H1 (cell line): ENCODE measurements at places on chromosomes 3 and 15.

GRCh38 chr3:79032686-79033318, 735.0 kb downstream of the ROBO1 start:
- no peak for DNase-seq
- no peaks in the 10 kb centered on the region for H3K27me3 ChIP-seq
- no peak overlapping the region for H3K4me3 ChIP-seq
- no peaks in the 10 kb centered on the region for H3K36me3 ChIP-seq
- H3K4me1 ChIP-seq: no peaks in the 10 kb centered on the region
- H3K27ac ChIP-seq: no peak overlapping the region

- H3K36me3 ChIP-seq: no peaks in the 10 kb centered on the region
- no peaks in the 10 kb centered on the region for H3K4me1 ChIP-seq
Observed at GRCh38 chr3:40719660-40720287, 195.0 kb downstream of the ZNF621 start.

- peak overlapping the region; percentile 99; the same call in 1 of the 2 replicates for H3K27ac ChIP-seq
- no peak for DNase-seq
- H3K4me3 ChIP-seq: peak overlapping the region; percentile 74
- H3K36me3 ChIP-seq: no peaks in the 10 kb centered on the region
- peaks cover 20% of the 10 kb centered on the region for H3K4me1 ChIP-seq
Observed at GRCh38 chr3:38455639-38456430, 2.1 kb downstream of the ACVR2B start.

GRCh38 chr3:79521221-79521848, 246.5 kb downstream of the ROBO1 start:
- H3K4me3 ChIP-seq: no peak overlapping the region

DNA sequence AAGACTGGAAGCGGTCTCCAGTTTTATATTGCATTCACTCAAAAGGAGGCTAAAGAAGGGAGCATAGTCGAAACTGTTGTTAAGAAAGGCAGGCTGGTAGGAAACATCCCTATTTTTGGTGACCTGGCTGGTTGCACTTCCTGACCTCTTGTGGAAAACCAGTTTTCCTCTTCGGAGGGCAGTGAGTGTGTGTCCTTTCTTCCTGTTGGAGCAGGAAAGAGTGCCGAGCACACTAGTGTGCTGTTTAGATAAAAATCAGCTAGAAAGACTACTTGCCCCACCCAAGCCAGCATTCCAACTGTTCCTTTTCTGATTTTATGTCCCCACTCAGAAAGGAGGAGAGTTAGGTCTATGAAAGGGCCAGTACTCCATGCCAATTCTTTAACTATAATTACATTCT, 65.1 kb upstream of the CCR4 start:
- H3K4me3 ChIP-seq: no peak overlapping the region
- no peak for DNase-seq

DNA sequence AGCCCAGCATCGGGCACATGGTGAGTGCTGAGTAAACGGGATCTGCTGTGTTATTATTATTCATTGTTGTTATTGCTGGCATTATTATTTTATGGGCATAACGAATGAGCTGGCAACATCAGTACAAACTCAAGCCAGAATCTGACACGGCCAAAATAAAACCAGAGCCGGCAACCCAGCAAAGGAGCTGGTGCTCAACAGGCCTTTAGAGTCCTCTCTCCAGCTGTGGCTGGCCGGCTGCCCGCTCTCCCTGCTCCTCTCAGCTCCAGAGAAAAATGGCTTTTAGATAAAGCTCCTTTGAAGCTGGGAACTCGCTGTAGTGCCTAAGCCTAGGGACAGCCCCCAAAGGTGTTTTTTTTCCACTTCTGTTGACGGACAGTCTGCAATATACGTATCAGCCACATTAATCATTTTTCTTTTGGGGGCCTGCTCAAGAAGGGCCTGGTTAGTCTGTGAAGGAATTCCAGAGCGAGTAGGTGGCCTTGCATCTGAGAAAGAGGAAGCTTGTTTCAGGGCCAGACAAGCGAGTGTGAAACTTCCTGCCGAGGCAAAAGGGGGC, 193.9 kb upstream of the UBE2E1 start:
- H3K4me1 ChIP-seq: no peaks in the 10 kb centered on the region
- H3K27ac ChIP-seq: no peak overlapping the region
- DNase-seq: no peak
- H3K27me3 ChIP-seq: no peaks in the 10 kb centered on the region
- no peak overlapping the region for H3K4me3 ChIP-seq

GRCh38 chr3:11096266-11097139, 57.8 kb upstream of the HRH1 start:
- H3K27ac ChIP-seq: no peak overlapping the region
- H3K4me3 ChIP-seq: peak overlapping the region; percentile 7; the same call in 1 of the 2 replicates
- DNase-seq: peak; percentile 55
- H3K27me3 ChIP-seq: peaks cover 3% of the 10 kb centered on the region; the same call in 1 of the 2 replicates

DNA sequence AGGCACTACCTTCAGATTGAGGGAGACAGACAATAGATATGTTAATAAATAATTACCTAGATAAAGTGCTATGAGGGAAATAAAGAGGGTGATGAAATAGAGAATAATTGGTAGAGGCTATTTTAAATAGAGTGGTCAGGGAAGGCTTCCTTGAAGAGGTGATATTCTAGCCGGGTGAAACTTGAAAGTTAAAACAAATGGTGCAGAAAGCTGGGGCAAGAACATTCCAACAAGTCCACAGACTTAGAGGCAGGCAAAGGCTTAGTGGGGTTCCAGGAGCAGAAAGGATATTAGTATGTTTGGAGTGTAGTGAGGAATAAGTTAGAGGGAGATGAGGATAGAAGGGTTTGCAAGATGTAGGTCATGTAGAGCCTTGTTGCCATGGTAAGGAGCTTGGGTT, 10.1 kb downstream of the HACD3 start:
- no peaks in the 10 kb centered on the region for H3K36me3 ChIP-seq
- no peak overlapping the region for H3K27ac ChIP-seq
- H3K4me3 ChIP-seq: no peak overlapping the region
- H3K4me1 ChIP-seq: no peaks in the 10 kb centered on the region
- no peaks in the 10 kb centered on the region for H3K27me3 ChIP-seq
- DNase-seq: no peak

- H3K27me3 ChIP-seq: no peaks in the 10 kb centered on the region
- peaks cover 5% of the 10 kb centered on the region for H3K4me1 ChIP-seq
- no peak for DNase-seq
- H3K27ac ChIP-seq: no peak overlapping the region
- no peaks in the 10 kb centered on the region for H3K36me3 ChIP-seq
Observed at GRCh38 chr3:44903751-44904150, 29.3 kb downstream of the TGM4 start.

DNA sequence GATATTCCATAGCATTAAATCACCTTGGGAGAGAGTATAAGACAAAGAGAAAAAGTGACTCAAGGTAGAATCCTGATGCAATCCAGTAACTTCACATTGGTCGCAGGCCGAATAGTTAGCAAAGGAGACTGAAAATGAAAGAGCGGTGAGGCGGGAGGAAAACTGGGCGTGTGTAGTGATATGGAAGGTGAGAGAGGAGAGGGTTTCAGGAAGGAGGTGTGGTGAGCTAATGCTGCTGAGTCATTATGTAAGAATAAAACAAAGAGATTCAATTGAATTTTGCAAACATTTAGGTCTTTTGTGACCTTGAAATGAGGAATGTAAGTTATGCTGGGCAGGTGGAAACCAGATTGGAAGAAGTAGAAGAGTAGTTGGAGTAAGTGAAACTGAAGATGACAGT, 235.3 kb downstream of the C3orf38 start:
- no peaks in the 10 kb centered on the region for H3K27me3 ChIP-seq
- H3K4me1 ChIP-seq: no peaks in the 10 kb centered on the region; the same call in 1 of the 2 replicates
- H3K4me3 ChIP-seq: no peak overlapping the region
- no peak for DNase-seq

DNA sequence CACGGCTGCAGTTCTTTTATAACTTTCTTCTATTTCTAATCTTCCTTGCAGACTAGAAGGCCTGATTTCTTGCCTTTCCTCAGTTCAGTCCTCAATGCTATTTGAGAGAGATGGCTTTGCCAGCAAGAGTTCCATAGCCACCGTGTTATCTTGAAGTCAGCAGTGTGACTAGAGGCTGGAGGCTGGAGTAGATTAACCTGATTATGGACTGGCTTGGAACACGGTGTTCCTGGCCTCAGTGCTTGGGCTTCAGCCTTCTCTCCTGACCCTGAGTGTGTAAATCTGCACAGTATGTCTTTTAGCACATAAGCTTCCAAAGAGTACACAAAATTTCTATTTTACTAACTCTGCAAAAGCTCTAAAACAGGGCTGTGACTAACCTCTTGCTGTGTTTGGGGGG, 61.4 kb downstream of the CCDC54 start:
- no peaks in the 10 kb centered on the region for H3K27me3 ChIP-seq
- no peak overlapping the region for H3K27ac ChIP-seq
- H3K4me1 ChIP-seq: no peaks in the 10 kb centered on the region

- 0 out of 2 replicates have a peak, but pooled peaks cover 5% of the 10 kb centered on the region for H3K27me3 ChIP-seq
- peak; percentile 63 for DNase-seq
- no peaks in the 10 kb centered on the region for H3K4me1 ChIP-seq
- H3K27ac ChIP-seq: no peak overlapping the region
- no peaks in the 10 kb centered on the region for H3K36me3 ChIP-seq
Observed at GRCh38 chr3:10738688-10739372, 77.2 kb upstream of the SLC6A11 start.

DNA sequence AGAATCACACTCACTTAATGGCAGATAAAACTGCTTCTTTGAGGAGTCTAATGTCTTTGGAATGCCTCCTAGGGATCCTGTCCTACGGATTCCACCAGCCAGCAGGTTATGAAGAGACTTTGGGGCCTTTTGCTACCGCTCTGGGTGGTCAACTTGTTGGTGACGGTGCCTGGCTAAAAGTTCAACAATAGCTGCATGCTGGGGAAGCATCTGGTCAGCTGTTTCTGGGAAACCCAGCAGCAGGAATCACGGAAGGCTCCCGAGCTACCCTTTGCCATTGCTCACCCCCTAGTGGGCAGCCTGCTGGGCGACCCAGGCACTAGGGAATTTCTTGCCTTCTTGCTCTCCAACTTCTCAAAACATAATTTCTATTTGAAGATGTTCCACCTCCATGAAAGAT, 263.3 kb downstream of the NEK10 start:
- no peaks in the 10 kb centered on the region for H3K36me3 ChIP-seq
- H3K27me3 ChIP-seq: no peaks in the 10 kb centered on the region
- H3K27ac ChIP-seq: no peak overlapping the region
- DNase-seq: peak; percentile 54
- H3K4me3 ChIP-seq: no peak overlapping the region

GRCh38 chr3:27630885-27631284, 91.2 kb downstream of the EOMES start:
- H3K4me1 ChIP-seq: no peaks in the 10 kb centered on the region
- no peak for DNase-seq
- H3K27me3 ChIP-seq: no peaks in the 10 kb centered on the region
- no peak overlapping the region for H3K27ac ChIP-seq

GRCh38 chr3:161093895-161094294, 11.3 kb downstream of the B3GALNT1 start:
- no peak for DNase-seq
- H3K4me1 ChIP-seq: no peaks in the 10 kb centered on the region
- no peak overlapping the region for H3K4me3 ChIP-seq
- H3K27ac ChIP-seq: no peak overlapping the region
- no peaks in the 10 kb centered on the region for H3K36me3 ChIP-seq

DNA sequence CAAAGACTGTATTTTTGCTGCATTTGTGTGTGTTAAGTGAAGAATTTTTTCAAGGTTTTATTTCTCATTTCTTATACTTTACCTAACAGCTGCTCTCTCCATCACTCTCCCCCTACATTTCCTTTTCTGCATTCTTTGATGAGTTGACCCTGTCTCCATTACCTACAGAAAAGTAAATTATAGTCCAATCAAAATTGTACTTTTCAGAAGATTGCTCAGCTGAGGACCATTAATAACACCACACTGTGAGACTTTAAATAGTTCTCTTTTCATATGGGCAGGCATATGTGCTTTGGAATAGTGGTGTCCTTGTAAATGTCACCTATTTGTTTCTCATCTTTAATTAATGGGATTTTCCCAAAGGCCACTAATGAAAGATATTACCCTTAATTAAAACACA, 234.7 kb upstream of the GPR149 start:
- no peak overlapping the region for H3K27ac ChIP-seq
- H3K4me3 ChIP-seq: no peak overlapping the region
- DNase-seq: no peak
- H3K4me1 ChIP-seq: no peaks in the 10 kb centered on the region

GRCh38 chr3:184582646-184583577, 21.3 kb downstream of the EPHB3 start:
- peaks cover 8% of the 10 kb centered on the region for H3K27me3 ChIP-seq
- H3K27ac ChIP-seq: no peak overlapping the region
- H3K4me3 ChIP-seq: peak overlapping the region; percentile 52

- peaks cover 2% of the 10 kb centered on the region; the same call in 1 of the 2 replicates for H3K36me3 ChIP-seq
- DNase-seq: no peak
- H3K4me1 ChIP-seq: peaks cover 12% of the 10 kb centered on the region
- no peak overlapping the region for H3K4me3 ChIP-seq
- H3K27me3 ChIP-seq: no peaks in the 10 kb centered on the region
- H3K27ac ChIP-seq: no peak overlapping the region
Observed at GRCh38 chr3:112090887-112091586, 4.8 kb downstream of the C3orf52 start.

DNA sequence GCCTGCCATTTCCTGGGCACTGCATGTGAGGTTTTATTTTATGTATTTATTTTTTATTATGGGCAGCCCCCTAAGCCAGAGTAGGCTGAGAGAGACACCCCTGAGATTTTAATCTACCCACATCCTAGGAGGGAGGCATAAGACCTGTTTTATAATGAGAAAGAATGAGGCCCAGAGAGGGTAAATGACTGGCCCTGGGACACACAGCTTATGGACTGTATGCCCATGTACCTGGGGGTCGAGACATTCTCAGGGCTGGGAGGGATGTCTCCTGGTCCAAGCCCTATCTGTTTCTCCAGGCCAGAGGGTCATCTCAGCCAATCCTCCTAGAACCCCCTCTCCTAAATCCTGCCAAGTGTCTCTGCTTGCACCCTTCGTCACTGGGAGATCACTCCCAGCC, 6.1 kb downstream of the PLXND1 start:
- no peak for DNase-seq
- peaks cover 8% of the 10 kb centered on the region; the same call in 1 of the 2 replicates for H3K27me3 ChIP-seq
- H3K4me3 ChIP-seq: no peak overlapping the region
- peaks cover 58% of the 10 kb centered on the region for H3K4me1 ChIP-seq
- H3K36me3 ChIP-seq: no peaks in the 10 kb centered on the region

GRCh38 chr3:197335428-197336132, 37.2 kb upstream of the DLG1 start:
- H3K4me1 ChIP-seq: peaks cover 3% of the 10 kb centered on the region; the same call in 1 of the 2 replicates
- no peak for DNase-seq
- H3K36me3 ChIP-seq: no peaks in the 10 kb centered on the region

GRCh38 chr3:180383332-180384020, 218.5 kb upstream of the TTC14 start:
- H3K4me3 ChIP-seq: no peak overlapping the region
- no peak for DNase-seq
- no peaks in the 10 kb centered on the region for H3K4me1 ChIP-seq
- H3K36me3 ChIP-seq: no peaks in the 10 kb centered on the region
- no peaks in the 10 kb centered on the region for H3K27me3 ChIP-seq
